WTC11 (cell line): ENCODE measurements at places on chromosomes 13 and 19. TPM values are rescaled to one million over a fixed set of nuclear protein-coding genes. Genes with fewer than 3 reads are reported as not detected.
A peak's percentile ranks its signal among the peaks of the same experiment; 100 is the strongest.

ZNF570 gene
- 4.7 to 7.2 TPM (median 5.1 TPM) in 3 replicates for total RNA-seq

ZNF154 gene
- 20.0 to 22.0 TPM (median 21.4 TPM) in 3 replicates for total RNA-seq

ZNF135 gene
- total RNA-seq: 5.6 to 8.0 TPM (median 7.2 TPM) in 3 replicates

DNA sequence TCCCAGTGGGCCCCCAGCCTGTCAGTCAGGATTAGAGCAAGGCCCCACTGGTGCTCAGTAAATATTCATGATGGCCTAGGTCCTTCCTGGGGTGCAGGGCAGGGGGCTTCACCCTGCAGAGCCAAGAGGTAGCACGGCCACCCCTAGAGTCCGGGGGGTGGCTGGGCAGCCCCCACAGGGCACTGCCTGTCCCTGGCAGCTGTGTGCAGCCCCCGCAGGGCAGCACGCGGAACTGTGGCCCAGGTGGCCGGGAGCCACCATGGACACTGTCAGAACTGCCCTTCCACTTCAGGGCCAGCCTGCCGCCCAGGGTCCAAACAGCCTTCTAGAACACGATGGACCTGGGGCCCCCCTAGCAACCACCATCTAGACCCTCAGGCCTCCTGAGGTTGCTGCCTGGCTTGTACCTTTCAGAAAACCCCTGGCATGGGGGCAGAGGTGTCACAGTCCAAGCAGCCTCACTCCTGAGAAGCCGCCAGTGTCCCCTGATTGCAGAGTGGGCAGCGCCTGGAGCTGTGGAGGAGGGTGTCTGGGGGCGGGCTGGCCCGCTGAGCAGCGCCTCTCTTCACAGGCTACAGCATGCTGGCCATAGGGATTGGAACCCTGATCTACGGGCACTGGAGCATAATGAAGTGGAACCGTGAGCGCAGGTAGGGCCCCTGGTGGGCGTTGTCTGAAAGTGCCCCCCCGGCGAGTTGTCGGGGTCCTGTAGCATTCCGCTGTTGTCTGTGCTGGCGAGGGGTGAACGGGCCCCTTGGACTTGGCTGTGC is 2.9 kb upstream of the YJEFN3 start:
- no peak for DNase-seq

- peak; percentile 41 for DNase-seq
Observed at GRCh38 chr13:36431204-36432105, 840 bp upstream of the CCNA1 start.

DNA sequence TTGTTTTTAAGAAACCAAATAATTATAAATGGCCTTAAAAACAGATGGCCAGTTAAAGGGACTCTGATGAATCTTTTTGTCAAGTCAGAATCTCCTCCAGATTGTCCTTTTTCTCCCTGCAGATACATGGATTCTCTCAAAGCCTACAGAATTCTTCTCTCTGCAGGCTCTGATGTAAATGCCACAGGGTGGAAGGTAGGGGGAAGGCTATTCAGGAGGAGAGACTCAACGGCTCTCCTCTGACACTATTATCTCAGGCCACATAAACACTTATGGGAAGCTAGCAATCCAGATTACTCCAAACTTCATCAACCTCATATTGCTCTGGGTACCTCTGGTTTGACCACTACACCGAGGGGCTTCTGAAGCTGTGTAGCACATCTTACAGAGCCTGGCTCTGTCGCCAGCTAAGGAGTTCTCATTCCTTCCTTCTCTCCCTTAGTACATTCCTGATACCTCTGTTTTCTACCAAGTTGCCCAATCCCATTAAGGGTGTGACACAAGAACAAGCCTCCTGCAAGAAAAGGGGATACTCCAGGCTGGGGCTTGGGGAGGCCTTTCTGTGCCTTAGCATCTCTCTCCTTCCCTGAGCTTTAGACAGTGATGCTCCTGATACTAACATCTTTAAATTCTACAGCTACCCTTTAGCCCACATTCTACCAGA is 14.9 kb downstream of the LCP1 start:
- no peak for DNase-seq

DNA sequence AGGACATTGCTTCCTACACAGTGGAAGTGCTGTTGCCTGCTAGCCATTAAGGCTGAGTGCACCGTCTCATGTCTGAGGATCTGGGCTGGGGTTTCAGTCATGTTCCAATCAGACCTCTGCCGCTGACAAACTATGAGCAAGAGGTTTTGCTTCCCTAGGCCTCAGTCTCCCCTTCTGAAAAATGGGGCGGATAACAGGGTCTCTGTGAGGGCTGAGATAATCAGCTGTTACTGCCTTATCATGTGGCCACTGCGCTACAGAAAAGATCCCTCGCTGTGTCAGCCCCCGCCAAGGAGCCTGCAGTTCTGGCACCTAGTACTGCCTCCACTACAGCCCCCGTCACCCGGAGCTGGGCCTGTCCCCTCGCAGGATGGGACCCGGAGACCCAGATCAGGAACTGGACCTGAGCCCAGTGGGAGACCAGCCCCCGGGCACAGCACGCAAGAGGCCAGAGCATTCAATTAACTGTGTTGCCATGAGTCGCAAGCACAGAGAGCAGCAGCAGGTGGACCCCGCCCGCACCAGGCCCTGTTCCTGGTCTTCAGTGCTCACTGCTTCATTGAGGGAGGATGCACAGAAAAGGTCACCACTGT is 3.0 kb upstream of the PNKP start:
- DNase-seq: no peak

DNA sequence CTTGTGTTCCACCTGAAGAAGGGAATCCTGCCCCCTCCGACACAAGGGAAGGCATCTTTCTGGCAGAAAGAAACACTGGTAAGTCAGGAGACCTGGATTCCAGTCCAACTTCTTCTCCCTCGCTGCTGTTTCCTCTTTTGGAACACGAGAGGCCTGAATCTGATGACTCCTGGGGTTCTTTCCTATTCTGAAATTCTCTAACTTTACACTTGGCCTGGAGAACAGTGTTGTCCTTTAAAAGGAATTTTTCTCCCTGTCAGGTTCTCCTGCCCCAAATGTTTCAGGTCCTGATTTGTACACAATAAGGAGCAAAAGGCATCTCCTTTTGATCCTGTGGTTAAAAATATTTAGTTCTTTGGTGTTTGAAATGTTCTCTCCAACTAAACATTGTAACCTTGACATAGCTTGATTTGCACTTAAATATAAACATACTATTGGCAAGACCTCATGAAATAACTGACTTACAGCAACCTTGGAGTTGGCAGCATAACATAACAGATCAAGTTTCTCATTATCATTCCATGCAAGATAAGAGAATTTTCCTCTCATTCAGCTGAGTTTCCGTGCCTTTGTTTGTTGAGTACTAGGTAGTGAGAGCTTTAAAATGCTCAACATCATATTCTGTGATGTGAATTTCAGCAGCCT is 244.8 kb downstream of the COG6 start:
- DNase-seq: no peak

DNA sequence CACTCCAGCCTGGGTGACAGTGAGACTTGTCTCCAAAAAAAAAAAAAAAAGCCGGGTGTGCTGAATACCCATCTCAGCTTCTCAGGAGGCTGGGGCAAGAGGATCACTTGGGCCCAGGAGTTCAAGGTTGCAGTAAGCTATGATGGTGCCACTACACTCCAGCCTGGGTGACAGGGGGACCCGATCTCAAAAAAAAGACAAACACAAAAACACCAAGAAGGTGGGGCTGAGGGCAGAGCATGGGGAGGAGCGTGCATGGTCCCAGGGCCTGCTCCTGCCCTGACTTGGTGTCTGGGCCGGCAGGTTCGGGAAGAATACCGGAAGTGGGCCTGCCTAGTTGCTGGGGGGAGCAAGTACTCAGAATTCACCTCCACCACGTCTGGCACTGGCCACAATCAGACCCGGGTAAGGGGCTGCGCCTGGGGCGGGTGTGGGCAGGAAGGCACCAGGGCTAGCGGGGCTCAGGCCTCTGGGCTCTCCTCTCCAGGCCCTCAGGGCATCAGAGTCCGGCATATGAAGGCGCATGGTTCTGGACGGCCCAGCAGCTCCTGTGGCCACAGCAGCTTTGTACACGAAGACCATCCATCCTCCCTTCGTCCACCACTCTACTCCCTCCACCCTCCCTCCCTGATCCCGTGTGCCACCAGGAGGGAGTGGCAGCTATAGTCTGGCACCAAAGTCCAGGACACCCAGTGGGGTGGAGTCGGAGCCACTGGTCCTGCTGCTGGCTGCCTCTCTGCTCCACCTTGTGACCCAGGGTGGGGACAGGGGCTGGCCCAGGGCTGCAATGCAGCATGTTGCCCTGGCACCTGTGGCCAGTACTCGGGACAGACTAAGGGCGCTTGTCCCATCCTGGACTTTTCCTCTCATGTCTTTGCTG is 11.3 kb downstream of the DDX39A start:
- no peak for DNase-seq

DNA sequence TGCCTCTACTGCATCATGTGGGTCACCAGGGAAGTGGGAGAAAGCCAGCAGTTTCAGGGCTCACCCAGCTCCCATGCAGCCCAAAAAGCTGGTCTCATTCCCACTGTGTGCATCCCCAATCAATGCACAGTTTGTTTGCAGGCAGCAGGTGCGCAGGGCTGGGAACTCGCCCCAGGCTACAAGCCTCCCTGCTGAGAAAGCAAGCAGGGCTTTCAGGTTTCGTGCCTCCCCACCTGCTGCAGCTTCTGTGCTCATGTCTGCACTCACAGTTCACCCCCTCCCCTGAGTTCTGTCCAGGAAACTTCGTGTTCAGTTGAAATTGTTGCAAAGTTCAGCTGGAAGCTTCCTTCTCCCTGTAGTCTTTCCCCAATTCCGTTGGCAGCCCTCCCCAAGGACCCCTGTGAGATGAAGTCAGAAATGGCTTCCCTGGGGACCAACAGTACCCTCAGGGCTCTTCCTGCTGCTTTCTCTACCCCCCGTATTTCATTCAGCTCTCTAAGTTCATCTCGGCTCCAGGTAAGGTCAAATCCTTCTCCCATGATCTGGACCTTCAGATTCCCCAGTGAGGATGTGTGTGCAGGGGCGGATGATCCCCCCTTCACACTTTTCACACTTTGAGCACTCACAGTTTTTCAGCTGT is 10.3 kb upstream of the KLK3 start:
- no peak for DNase-seq
